Effector CD8-positive, alpha-beta T cell (primary cell): ENCODE measurements at places on chromosomes 2 and 18.

DNA sequence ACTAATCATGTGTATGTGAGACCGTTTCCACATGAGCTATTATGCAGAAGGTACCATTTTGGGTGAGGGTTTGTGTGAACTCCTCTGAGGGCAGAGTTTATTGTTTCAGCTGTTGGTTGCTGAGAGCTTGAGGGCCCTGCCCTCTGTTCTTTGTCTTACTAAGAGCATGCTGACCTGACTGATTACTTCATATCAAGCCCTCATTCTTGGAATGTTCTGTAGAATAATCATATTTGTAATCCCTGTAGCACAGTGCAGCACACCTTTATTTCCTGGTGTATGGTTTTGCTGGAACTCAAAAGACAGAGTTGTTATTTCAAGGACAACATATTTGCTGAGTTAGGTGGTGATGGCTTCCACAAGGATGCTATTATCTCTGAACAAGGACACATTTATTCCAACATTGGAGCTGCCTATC, 118.5 kb downstream of the GALNT3 start:
- DNase-seq: no peak

GRCh38 chr18:35941299-35941698, 31.2 kb upstream of the RMP24 start:
- no peak for DNase-seq

GRCh38 chr18:11885278-11885947, 22.7 kb downstream of the MPPE1 start:
- no peak for DNase-seq

- no peak for DNase-seq
These were observed 285.1 kb downstream of the TMX3 start for GRCh38 chr18:68429841-68430240.

DNA sequence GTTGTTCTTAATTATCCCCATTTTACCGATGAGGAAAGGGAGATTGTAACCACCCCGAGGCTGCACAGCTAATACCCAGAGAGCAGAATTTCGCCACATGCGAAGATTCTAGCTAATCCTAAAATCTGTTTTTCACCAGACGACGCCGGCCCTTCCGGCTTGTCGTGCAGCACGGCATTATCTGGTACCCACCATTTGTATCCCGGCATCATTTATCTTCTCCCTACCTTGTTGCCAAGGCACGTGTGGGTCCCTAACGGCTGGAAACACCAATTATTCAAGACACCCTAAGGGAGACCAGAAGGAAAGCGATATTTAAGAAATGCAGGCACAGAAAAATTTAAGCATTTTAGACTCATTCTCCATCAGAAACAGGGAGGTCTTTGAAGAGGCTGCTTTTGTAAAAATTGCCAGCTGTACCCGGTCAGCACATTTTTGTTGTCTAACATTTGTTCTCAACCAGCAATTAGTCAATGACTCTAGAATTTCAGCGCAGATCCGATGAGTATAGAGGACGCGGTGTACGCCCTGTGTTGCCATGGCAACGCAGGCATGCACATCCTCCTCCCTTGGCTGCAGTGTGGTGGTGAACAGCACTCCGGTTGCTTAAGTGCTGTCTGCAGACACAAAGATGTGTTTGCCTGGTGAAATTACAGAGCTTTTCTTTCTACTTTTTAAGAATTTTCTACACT, 111.6 kb downstream of the AGAP1 start:
- no peak for DNase-seq

GRCh38 chr2:187775651-187776050, 221.4 kb upstream of the TFPI start:
- DNase-seq: no peak

DNA sequence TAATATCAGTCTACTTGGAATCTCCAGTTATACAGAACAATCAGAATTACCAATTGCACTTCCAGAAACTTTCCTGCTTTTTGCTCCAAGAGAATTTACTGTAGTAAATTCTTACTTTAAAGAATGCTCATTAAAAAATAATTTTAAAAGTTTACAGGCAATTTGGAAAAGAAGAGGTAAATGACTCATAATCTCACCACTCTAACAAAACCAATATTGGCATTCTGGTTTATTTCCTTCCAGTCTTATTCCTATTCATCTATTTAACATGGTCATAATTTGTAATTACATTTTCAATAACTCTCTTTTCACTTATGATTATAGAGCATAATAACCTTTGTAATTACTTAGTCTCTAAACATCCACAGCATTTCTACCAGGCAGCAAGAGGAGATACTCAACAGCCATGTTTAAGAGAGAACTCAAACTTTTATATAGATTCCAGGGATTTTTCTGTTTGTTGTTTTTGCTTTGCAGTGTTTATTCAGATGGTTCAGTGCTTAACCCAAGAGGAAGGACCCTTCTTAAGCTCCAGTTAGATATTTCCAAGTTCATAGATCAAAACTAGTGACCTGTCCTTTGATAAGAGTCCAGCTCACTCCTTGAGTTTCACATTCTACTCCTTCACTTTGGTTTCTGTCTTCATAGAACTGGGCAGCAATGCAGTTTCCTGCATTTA, 464.7 kb downstream of the TXNL1 start:
- no peak for DNase-seq

DNA sequence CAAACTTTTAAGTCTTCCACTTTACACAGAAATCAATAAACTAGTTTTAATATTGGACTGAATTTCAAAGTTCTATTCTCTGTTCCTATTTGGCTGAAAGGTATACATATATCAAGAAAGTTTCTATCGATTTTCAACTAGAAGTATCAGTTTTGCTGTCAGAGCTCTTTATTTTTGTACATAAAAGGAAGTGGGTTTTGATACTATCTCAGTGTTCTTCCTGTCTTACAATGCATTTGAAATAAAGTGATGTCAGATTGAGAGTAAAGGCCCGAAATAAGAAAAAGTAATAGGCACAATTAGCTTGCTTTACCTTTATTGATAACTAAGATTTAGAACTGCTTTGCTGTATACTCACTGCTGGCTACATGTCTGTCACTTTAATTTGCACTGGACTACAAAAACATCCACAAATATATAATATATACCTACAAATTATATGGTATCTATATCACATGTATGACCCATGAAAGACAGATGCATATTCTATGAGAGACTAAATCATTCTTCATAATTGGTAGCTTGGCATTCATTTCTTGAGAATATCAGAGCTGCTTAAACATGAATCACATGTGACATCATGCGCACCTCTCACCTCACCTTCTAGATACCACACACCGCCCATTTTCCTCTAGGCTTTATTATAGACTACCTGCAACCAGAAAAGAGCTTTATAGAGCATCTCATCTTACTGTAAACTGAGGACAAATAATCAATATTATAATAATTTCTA, 83.6 kb downstream of the ASXL2 start:
- DNase-seq: no peak

DNA sequence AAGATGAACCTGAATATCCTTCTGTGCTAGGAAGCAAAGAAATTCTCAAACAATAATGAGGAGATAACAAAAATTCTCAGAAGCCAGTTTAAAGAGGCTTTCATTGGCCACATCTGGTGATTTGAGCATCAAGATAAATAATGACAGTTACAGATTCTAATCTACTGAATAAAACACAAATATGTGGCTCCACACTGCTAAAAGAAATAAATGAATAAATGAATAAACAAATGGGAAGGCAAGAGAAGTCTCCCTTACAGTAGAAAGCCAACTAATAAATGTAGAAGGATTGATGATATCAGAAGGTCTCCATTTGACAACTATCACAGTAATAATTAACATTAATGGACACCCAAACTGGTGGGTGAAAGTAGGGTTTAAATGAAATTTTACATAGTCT, 54.6 kb upstream of the ADAM23 start:
- no peak for DNase-seq

GRCh38 chr2:211113334-211114175, 557.2 kb downstream of the CPS1 start:
- DNase-seq: no peak

- DNase-seq: no peak
These were observed 452.4 kb downstream of the LRATD1 start for GRCh38 chr2:15084826-15085489.

DNA sequence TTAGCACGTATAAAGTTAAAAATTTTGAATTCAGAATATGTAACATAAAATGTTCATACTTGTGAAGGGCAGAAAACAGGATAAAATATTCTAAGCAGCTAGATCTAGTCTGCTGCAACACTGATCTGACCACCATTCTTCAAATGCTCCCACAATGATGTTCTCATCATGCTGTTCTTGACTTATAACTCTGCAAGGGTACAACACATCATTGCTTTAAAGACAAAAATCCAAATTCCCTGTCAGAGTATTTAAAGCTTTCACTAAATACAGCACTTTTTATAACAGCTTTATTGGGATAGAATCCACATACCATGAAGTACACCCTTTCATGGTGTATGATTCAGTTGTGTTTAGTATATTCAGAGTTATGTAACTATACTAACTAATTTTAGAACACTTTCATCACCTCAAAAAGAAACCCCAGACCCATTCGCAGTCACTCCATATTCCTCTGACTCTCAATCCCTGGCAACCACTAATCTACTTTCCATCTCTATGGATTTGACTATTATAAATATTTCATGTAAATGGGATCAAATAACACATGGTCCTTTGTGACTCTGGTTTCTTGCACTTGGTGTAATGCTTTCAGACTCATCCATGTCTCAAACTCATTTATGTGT, 56.4 kb downstream of the MAP4K3 start:
- DNase-seq: no peak

- peak; percentile 4 for DNase-seq
These were observed 34.0 kb upstream of the SPTBN1 start for GRCh38 chr2:54422072-54422581.

DNA sequence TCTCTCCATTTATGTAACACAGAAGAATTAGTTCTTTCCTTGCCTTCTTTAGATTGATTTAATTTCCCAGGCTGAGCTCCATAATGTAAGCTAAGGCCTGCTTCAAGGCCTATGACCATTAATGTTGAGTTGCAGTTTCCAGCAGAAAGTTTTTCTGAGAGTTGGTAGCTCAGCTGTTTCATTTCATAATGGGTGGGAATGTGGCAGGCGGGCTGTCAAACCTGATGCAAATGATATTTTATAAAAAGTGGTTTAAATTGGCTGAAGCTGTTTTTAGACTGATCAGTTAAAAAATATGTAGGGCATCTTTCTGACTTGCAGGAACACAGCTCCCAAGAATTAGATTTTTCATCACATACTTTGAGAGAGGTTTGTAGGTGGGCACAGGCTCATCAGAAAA, 40.4 kb upstream of the FSHR start:
- no peak for DNase-seq

DNA sequence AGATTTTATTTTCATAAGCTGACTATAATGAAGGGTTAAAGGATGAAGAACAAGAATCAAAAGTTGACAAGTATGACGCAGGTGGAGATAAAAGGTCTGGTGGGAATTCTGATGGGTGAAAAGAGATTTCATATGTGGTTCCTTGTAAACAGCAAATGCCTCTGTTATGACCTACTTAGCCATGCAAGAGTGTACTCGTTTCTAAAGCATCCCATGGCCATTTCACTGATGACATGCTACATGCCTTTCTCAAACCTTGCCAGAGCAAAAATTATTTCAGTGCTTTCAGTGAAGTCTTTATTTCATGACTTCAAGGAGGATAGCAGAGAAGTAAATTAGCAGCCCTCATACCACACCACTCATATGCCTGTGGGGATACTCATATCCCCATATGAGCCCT, 71.7 kb downstream of the FEZ2 start:
- DNase-seq: no peak

DNA sequence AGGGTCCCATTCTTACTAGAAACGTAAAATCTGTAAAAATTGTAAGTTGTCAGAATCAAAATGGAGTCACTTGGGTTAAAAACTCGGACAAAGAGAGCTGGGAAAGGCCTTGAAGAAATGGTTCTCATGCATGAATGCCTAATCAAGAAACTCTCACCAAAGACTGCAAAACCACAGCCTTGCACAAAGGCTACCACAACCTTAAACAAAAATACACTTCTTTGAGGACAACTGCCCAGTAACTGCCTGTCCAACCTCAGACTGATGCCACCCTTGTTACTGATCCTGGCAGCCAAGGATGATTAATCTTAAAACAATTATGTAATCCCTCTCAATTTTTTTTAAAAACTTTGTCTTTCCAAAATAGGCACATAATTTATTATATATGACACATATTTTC, 299.3 kb downstream of the CCDC85A start:
- DNase-seq: no peak

- DNase-seq: no peak
These were observed 654 bp downstream of the PIK3C3 start for GRCh38 chr18:41955688-41956087.

- no peak for DNase-seq
These were observed 1074.2 kb upstream of the ZEB2 start for GRCh38 chr2:145593991-145594614.

DNA sequence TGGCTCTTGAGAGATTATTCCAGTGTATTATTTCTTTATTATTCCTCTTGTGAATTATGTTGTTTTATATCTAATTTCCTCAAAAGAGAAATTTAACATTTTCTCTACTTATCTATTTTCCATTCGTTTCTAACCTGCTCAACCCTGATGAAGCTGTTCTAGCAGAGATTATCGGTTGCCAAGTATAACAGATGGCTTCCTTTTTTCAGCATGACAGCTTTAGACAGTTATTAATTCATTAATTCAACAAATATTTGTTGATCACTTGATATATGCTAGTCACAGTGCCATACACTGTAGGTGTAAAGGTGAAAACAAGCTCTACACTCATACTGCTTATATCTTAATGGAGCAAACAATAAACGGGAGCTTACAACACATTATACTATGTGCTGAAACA, 137.9 kb upstream of the UBE2E3 start:
- DNase-seq: no peak

- no peak for DNase-seq
These were observed 116.9 kb downstream of the PHLPP1 start for GRCh38 chr18:62832282-62832681.

DNA sequence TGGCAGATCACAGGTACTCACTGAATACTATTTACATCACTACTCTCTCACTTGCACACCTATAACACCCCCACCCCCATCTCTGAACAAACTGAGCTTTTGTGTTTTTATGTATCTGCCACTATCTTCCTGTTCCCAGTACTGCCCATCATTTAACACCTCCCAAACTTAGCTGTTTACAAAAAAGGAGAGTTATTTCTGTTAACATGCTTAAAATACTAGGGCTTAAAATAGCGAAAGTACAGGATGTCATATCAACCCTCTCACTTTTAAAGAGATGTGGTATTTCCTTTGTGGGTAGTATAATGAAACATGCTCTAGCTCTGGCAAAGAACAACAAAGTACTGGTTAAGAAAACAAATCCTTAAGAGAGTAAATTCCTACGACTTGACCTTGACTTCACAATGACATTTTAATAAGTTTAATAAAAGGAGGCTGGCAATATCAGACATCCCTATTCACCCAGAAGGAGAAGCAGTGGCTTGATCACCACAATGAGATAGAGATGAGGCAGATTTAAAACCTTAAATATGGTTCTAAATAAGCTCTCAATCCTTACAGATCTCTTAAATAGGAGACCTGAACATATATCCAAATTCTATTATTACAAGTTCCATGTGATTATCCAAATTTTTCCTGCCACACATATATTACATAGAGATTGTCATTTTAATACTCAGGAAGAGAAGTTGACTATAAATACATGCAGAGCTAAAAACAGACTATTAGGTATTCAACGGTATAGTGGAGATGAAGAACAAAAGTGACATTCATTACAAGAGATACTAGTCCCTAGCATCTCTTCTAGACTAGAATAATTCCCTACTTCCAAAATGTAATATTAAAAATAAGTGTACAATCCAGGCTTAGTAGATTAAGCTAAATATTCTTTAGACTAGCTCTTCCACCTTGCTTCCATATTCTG, 36.9 kb downstream of the TRAK2 start:
- no peak for DNase-seq

- no peak for DNase-seq
These were observed 55.3 kb upstream of the NABP1 start for GRCh38 chr2:191622374-191623320.
